ENCODE measurements at places on chromosomes 1 and 21.

GRCh38 chr21:14488672-14489204 is 57.4 kb downstream of the SAMSN1 start:
- no peak for DNase-seq

- DNase-seq, result no peak
Observed at GRCh38 chr1:55781944-55782482, 566.8 kb upstream of the USP24 start.

GRCh38 chr1:159594625-159595405 is 7.2 kb downstream of the APCS start:
- DNase-seq, result no peak

DNA sequence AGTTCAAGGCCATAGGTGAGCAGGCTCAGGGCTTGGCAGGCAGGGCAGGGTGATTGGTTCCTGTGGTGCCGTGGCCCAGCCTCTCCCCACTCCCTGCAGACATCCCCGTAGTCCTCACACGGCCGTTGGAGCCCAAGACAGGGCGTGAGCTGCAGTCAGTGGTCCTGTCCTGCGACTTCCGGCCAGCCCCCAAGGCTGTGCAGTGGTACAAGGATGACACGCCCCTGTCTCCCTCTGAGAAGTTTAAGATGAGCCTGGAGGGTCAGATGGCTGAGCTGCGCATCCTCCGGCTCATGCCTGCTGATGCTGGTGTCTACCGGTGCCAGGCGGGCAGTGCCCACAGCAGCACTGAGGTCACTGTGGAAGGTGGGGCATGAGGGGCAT is 71.9 kb downstream of the OBSCN start:
- no peak for DNase-seq

- no peak for DNase-seq
Observed at GRCh38 chr1:182126272-182126800, 64.8 kb upstream of the ZNF648 start.

Data from T-cell (primary cell).